ENCODE measurements at places on chromosomes 12 and 14. TPM values are rescaled to one million over a fixed set of nuclear protein-coding genes. Genes with fewer than 3 reads are reported as not detected.
A peak's percentile ranks its signal among the peaks of the same experiment; 100 is the strongest.

- DNase-seq, result no peak
Observed at GRCh38 chr12:22322091-22322490, 12.4 kb downstream of the ST8SIA1 start.

GRCh38 chr12:1741154-1741949 lies 50.5 kb downstream of the ADIPOR2 start:
- DNase-seq, result no peak

- peak; percentile 46 for DNase-seq
Observed at GRCh38 chr12:44875954-44876543, at the start of gene NELL2. TSS of gene NELL2 (minus strand) at chr12:44876315. CDS start at chr12:44875869, 446 bp downstream.

- DNase-seq, result no peak
Observed at GRCh38 chr12:48118284-48118871, 786 bp upstream of the PFKM start.

GRCh38 chr12:124509300-124509675 lies 58.1 kb downstream of the NCOR2 start:
- no peak for DNase-seq

GRCh38 chr12:89475203-89475990 lies 49.2 kb downstream of the GALNT4 start:
- DNase-seq, result no peak

GRCh38 chr12:10562306-10562933 lies 51.0 kb downstream of the MAGOHB start:
- DNase-seq, result peak; percentile 26

DNA sequence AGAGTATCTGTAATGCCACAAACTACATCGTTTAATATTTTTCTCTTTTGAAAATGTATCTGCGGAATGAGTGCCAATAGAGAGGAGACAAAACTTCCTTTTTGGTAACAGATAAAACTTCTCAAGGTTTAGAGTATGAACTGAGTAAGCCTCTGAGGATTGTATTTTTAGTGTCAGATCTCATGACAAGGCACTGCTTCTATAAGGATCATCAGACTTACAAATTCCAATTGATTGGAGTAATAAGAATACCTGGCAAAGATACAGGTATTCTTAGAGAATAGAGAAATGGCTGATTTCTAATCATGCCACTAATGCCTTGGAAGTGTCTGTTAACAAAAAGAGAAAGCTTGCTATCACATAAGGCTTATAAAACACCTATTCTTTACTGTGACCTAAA lies 45.3 kb downstream of the SLC35F4 start:
- DNase-seq, result no peak

- no peak for DNase-seq
Observed at GRCh38 chr14:74077401-74077800, 6.9 kb downstream of the ALDH6A1 start.

DNA sequence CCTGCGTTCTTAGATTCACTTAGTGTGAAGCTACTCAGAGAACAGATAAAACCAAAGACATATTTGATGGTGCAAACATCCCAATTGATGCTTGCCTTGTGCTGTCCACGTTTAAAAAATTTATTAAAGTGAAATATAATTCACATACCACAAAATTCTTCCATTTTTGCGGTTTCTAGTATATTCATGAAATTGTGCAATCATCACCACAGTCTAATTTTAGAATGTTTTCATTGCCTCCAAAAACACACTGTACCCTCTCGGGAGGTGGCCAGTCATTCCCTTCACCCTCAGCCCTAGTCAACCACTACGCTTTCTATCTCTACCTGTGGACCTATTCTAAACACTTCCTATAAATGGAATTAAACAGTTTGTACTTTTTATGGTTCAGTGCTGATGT lies 1109.2 kb downstream of the FLRT2 start:
- no peak for DNase-seq

GRCh38 chr12:116153113-116153512 lies 124.4 kb downstream of the MED13L start:
- DNase-seq, result no peak

- DNase-seq, result no peak
Observed at GRCh38 chr12:132479938-132480622, 9.9 kb upstream of the FBRSL1 start.

Gene UNC79
- polyA plus RNA-seq, result 0.31 TPM

Gene SDSL
- 1.3 TPM for polyA plus RNA-seq

Gene FAM90A1
- polyA plus RNA-seq, result 0.55 TPM

Gene FGF6
- polyA plus RNA-seq, result 25.6 TPM

Gene NEUROD4
- not detected for polyA plus RNA-seq

Gene PLCZ1
- not detected for polyA plus RNA-seq
